Activated effector memory CD4-positive, alpha-beta T cell treated with anti-CD3 and anti-CD28 coated beads, Interleukin-2, amount 50 U/mL, for 16 hours (primary cell): ENCODE measurements at places on chromosomes 6 and 20.

DNA sequence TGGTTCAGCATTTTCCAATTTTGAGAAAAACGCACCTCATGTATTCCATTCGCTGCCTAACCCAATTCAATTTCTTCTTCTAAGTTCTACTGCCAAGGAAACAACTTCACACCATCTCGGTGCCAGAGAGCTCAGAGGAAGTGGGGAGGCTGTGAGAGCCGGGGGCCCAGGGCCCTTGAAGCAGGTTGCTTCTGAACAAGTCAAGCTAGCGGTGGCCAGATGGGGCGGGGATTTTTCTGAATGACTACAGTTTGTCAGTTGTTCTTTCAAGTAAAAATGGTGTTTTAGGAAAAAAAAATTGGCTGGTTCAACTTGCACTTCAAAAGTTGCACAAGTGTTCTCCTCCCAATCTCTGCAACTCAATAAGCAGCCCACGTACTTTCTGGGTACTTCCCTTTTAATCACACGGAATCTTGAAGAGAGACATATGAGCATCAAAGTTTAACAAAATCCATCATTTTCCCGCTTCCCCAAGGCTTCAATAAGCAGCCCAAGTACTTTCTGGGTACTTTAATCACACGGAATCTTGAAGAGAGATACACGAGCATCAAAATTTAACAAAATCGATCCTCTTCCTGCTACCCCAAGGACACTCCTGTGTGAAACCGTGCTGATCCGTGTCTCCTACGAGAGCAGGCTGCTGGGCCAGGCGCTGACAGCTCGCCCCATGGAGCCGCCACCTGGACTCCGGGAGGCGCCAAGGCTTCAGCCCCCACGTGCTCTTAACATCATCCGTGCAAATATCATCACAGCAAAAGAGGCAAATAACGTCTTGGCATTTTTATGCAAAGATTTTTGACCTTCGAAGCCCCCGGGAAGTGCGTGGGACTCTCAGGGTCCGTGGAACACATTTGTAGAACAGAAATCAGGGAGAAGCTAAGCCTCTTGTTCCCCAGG, 186.7 kb upstream of the PDE10A start:
- no peak for DNase-seq

DNA sequence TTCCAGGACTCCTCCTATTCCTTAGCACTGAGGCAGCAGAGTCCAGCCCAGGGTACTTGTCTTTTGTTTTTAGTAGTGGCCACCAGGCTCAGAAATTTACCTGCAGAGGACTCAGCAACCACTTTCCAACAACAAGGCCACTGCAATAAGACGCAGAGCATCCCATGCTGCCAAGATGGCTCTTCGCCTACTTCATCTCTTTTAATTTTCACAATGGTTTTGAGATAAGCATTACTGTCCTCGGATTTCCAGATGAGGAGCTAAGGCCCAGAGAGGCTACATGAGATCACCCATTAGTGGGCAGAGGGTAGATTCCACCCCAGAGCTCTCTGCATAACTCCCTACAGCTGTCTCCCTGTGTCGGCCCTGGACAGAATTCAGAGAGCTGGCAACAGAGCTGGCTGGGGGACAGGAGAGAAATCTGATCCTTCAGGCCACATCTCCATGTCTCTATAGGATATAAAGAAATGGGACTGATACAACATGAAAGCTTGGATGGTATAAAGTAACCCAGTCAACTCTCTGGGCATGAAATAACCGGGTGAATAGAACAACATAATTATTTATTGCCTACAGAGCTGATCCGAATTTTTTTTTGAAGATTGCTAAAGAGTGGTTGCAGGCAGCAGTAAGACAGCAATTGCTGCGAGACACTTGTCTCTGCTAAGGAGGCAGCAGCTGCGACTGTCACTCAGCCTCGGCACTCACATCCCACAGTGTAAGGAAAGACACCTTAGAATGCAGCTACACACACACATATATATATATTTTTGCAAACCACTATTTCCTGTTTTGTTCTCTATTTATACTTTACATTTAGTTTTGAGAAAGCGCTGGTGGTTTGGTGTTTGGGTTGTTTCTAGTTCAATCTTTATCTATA, 37.2 kb downstream of the SCML4 start:
- DNase-seq, result peak; percentile 71

GRCh38 chr6:2035826-2036709, 209.3 kb downstream of the GMDS start:
- DNase-seq, result no peak

DNA sequence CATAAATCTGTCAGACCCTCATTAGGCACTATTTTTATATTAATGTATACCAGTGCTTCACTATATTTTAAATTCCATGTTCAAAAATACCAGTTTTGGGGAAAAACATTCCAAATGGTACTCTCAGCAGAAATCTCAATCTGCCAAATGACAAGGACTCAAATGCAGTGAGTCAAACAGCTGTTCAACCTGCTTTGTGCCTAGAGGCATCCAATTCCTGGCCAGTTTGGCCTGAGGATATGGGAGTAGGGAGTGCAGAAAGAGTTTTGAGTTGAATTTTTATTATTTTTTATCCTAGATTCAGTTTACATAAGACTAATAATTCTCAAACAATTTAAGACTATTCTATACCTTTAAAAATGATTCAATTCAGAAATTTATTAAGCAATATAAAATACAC, 216.8 kb downstream of the LAMA2 start:
- no peak for DNase-seq
